Fibroblast of lung (primary cell): ENCODE measurements at places on chromosomes 5 and 9.
A peak's percentile ranks its signal among the peaks of the same experiment; 100 is the strongest.

- peak; percentile 97 for DNase-seq
These were observed 36.1 kb upstream of the OSMR start for GRCh38 chr5:38809388-38810359.

GRCh38 chr5:68217047-68217355 lies 1.4 kb downstream of the PIK3R1 start:
- DNase-seq: peak; percentile 28

- DNase-seq: peak; percentile 14
These were observed 13.6 kb upstream of the ERMP1 start for GRCh38 chr9:5846501-5846921.

- no peak for DNase-seq
These were observed 9.1 kb downstream of the ZNF300 start for GRCh38 chr5:150895431-150896428.

DNA sequence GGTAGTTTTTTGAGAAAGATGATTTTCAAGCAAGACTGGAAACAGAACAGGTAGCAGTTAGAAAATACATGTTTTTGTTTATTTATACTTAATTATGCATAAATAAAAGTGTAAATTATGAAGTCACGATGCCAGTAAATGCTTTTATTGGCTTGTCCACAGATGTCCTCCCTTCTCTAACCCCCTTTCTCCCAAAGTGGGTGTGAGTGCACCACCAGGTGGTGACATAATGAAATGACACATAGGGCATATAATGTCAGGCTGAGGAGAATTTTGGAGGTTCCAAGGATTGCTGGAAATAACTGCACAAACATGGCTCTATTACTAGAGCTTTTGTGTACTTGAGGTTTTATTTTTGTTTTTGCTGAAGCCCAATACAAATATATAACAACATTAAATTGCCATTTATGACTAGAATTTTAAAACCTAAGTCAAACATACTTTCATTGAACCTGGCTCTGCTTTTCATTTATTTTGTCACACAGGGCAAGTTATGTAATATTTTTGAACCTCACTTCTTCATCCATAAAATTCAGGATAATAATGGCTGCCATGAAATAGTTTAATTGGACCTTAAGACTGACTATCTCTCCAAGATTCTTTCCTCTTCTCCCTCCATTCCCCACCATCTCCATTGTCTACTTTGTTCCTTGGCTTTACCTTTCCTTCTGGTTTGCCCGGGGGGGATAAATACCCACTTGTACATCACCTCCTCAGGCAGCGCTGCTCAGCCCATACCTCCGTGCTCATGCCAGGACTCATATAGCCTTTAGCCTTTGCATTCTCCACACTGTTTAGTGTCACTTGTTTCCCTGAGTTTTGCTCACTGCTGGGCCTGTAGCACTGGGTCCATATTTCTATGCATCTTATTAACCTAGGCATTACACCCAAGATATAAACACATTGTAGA lies 168.8 kb downstream of the PDE4D start:
- DNase-seq: peak; percentile 70

DNA sequence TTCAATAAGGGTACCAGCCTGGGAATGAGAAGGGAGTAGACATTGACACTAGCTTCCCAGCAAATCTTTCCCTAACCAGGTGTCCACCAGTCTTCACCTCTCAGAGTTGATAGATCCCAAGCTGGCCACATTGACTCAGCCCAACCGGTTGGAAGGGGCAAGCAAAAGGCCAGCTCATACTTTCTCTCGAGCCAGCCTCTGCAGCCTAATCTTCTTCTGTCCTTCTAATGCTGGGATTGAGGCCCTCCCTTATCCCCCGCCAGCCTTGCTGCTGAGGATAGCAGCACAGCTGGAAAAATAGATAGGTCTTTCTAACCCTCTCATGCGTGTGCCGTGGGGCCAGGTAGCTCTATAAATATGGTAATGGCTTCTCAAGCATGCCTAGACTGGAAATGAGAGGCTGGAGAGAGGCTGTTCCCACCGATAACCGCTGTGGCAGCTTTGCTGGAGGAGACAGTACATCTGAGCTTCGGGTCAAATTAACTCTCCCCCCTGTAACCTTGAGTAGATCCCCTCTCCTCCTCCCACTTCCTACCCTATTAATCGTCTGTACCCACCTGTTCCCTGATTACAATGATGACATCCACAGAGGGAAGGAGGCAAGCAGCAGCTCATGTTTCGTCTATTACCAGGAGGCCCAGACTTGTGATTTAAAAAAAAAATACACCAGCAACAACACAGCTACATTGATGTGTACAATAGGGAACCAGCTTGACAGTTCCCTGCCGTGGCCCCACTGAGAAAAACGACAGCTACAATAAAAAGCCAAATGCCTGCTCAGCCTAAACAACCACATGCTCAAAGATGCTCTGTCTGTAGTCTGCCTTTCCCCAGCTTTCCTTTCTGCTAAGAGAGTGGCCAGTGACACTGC lies 219.9 kb upstream of the BRINP1 start:
- DNase-seq: no peak

- DNase-seq: no peak
These were observed 122.0 kb upstream of the RANBP3L start for GRCh38 chr5:36423578-36424307.
